RPMI8226 (cell line): ENCODE measurements at places on chromosomes 12 and 14.

DNA sequence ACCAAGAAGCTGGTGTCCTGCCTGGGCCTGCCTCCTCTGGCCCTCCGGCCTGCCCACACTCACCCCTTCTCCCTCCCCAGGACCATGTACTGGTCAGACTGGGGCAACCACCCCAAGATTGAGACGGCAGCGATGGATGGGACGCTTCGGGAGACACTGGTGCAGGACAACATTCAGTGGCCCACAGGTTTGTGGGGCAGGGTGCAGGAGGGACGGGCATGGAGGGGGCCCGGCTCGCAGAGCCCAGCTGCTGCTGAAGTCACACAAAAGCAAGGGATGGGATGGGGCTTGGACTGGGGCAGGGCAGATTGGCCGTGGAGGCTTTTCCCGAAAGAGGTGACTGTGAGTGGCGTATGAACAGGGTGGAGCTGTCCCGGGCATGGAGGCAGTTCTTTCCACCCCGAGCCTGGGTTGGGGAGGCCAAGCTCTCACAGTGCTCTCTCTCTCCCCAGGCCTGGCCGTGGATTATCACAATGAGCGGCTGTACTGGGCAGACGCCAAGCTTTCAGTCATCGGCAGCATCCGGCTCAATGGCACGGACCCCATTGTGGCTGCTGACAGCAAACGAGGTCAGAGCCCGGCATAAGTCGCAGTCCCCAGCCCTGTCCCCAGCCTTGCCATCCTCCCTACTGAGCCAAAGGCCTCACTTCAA, 7.8 kb upstream of the NXPH4 start:
- DNase-seq = no peak

- DNase-seq = no peak
Measured at GRCh38 chr14:99772371-99773283, 20.6 kb upstream of the EML1 start.

DNA sequence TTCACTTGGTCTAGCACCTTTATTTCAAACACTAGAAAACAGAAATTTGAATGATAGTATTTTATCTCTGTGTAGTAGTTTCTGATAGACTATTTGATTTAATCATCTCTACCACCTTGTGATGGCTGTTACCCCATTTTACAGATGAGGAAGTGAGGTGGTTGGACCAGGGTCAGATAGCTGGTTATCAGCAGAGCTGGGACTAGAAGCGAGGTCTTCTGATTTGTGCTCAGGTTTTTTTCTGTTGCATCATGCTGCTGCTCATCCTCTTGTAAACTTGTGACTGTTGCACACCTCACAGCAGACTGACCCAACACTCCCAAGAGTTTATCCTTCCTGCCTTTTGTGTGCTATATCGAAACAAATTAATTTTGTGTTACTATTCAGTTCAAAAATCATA, 10.1 kb upstream of the MANSC4 start:
- DNase-seq = no peak

DNA sequence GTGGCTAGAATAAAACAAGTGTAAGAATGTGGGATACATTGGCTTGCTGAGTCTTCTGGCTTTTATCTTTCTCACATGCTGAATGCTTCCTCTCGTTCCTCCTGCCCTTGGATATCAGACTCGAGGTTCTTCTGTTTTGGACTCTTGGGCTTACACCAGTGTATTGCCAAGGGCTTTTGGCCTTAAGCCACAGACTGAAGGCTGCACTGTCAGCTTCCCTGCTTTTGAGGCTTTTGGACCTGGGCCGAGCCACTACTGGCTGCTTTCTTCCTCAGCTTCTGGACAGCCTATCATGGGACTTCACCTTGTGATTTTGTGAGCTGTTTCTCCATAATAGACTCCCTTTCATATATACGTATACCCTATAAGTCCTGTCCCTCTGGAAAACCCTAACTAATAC, 300.9 kb upstream of the STXBP6 start:
- DNase-seq = no peak

DNA sequence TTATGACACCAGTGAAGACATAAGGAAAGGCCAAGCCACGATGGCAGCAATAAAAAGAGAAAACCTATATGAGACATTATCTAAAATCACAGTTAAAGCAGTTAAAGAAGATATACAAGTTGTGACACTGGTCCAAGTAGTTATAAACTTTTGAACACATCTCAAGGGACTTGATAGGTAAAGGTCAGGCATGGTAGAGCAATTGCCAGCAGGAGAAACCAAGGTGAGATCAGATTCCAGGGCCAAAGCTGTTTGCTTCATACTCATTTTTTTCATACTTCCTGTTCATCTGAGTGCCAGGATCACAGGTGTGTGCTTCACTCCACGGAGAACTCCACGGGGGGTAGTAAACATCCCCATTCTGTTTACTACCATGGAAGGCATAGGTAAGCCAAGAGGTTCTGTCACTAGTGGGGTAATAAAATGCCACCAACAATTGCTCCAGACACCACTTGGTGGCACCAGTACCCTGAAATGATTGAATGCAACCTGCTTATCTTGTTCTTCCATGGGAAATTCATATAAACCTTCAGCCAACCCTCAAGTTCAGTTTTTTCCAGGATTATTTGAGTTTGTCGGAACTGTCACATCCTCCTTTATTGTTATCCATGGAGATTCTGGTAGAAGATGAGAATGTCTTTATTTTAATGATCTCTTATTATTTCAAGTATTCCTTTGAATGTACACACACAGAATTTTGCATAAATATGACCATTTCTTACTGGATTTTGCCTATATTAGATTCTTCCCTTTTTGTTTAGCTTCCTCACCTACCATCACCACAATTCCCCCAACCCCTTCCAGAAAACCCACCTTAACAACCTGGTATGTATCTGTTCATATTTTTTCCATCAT, 59.2 kb upstream of the TSPAN8 start:
- peak; percentile 23 for DNase-seq

- no peak for DNase-seq
Measured at GRCh38 chr12:52320784-52321400, at the start of gene KRT83. KRT83 (minus strand) TSS chr12:52321398; CDS start chr12:52321335, 63 bp downstream.
